Right renal cortex interstitium (tissue), 3 donors: ENCODE measurements at places on chromosomes 6 and 20.

GRCh38 chr6:12803486-12803885, 86.9 kb downstream of the PHACTR1 start:
- no peak for DNase-seq

- no peak for DNase-seq
Measured at GRCh38 chr6:34059136-34059731, 86.7 kb downstream of the GRM4 start.

DNA sequence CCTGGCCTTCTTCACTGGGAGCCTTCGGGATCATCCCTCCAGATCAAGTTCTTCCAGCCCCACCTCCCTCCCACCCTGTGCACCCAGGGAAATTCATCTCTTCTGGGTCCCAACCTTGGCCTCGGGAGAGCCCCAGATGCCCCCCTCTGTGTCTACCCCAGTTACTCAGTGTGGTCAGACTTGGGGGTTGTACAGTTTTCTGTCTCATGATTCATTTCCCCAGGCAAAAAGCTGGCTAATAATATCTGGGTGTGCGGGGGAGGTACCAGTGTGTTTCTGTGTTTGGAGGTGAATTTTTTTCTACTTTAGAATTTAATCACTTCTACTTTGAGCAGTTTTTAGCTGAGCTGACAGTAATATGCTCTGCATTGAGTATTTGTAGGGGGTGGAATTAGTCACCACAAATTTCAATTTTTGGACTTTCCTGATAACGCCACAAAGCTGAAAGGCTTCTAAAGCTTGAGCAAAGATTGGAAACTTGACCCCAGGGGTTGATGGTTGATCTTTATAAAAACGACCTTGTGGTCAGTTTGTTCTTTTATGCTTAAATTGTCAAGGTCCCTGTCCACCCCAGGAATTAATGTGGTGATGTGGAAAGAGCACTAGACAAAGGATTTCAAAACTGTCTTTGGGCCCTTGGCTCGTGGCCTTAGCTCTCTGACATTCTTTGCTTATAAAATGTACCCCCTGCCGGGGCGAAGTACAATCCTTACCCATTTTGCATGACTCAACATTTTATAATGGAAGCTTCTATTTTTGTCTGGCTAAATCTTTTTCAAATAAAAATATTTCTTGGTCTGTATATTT, 284.7 kb upstream of the TAB2 start:
- DNase-seq: no peak

DNA sequence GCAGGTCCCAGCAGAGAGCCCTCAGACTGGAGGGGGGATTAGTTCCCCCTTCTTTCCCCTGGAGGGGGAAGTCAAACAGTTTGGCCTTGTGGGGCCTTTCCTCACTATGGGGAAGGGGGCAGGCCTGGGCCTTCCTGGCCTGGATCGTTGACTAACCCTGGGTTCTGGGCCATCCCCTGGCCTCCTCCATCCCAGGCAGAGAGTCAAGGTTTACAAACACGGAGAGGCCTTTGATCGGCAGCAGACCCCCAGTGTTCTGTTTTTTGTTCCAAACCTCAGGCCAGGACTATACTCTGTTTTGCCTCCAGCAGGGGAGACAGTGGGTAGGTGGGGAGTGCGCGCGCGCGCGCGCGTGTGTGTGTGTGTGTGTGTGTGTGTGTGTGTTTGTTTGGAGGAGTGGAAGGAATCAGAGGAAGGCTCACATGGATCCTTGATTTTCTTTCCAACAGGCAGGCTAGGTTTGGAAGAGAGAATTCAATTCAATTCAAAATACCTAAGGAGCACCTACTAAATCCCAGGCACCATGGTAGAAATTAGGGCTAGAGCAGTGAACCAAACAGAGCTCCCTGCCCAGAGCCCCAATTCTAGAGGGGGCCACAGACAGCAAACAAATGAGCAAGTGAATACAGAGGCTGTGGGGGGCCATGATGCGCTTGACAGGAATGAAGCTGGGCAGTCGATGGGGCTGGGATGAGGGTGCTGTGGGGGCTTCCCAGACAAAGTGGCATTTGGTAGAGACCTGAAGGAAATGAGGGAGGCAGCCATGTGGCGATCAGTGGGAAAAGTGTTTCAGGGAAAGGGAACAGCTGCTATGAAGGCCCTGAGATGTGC, 14.8 kb downstream of the TP53RK start:
- no peak for DNase-seq

DNA sequence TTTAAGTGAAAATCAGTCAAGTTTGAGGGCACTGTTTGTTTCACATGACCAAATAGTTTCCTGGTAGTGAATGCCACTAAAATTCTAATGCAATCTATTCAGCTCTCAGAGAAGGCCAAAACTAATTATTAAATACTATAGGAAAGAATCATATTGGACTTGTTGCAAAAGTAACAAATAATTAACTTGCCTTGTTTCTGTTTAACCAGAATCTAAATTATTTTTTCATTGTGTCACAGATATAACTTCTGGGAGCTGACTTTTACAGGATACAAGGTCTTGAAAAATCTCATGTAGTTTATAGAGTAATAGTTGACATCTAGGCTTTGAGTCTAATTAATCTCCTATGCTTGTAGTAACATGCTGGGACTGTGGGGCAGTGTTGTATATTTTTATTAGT, 44.5 kb downstream of the PRSS35 start:
- DNase-seq: no peak

DNA sequence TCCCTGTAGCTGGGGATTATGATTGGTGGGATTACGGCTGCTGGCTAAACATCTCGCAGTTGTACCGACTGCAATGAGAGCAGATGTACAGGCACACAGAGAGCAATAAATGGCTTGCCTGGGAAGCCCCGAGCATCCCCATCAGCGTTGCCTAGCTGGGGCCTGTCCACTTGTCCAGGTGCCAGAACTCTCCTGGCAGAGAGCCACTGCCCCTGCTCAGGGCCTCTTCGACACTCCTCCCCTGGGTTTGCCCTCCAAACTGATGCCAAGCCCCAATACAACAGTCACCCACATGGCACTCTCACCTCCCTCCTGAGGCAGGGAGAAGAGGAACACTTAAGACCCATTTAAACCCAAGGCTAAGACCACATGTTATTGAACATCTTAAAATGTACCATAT, 715.1 kb downstream of the PTPRT start:
- DNase-seq: no peak

DNA sequence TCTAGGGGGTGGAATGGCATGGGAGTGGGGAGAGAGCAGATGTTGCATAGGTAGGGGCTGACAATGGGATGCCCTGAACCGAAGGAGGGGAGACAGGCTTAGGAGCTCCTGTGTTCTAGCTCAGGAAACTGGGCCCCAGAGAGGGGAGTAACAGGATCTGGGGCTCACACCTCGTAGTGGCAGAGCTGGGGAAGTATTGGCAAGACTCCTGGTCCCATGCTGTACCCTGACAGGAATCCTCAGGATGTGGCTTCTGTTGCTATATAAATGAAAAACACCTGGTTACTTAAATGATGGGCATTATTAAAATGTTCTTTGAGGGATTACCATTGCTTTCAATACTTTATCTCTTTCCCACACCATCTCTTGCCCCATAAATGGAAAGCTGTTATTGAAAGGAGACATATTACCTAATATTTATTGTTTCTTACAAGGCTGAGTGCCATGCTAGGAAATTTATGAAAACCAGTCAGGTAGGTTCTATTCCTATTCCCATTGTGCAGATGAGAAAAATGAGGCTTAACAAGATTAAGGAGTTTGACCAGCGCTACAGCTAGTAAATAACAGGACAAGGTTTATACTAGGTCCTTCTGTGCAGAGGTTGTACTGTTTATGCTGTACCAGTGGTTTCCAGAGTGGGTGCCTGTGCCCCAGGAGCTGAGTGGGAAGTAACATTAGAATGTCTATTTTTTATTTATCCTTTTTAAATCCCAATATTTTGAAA, 35.3 kb upstream of the TCP11 start:
- DNase-seq: no peak

GRCh38 chr6:89430201-89430962, 2.6 kb upstream of the ANKRD6 start:
- DNase-seq: no peak

- DNase-seq: no peak
Measured at GRCh38 chr6:3336859-3337515, 78.2 kb downstream of the PSMG4 start.

- DNase-seq: no peak
Measured at GRCh38 chr20:9550871-9551270, 36.5 kb downstream of the LAMP5 start.

DNA sequence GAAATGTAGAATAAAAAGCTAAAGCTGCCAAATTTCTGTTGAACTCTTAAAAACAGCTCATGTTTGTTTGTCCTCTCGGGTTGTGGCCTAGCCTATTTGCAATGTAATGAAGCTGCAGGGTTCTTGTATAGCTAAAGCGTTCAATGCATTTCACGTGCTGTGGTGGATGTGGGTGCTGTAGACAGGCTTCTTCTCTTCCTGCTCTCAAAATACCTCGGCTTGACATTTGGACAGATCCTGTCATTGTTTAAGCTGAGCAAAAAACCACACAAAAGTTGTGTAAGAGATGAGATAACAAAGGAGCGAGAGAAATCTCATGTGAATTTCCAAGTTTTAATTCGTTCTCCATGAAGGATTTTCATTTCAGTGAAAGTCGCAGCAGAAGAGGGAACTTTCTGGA, 196.3 kb upstream of the UST start:
- DNase-seq: no peak

DNA sequence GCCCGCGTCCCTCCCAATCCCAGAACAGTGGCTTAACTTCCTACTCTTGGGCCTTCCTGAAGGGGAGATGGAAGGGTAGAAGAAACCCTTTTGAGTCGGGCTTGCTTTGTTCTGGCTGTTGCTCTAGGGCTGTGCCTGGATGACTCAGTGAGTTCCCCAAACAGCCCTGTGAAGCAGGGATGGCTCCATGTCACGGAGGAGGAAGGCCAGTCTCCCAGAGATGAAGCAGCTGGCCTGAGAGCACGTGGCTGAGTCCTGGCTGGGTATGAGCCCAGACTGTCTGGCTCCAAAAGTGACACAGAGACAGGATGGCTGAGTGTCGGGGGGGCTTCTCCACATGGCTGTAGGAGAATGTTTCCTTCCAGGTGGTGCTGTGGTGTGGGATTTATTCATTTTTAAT, 4.6 kb downstream of the SYTL3 start:
- DNase-seq: no peak

- DNase-seq: no peak
Measured at GRCh38 chr6:106398621-106399020, 38.1 kb downstream of the CRYBG1 start.

- DNase-seq: no peak
Measured at GRCh38 chr20:4710106-4710475, 11.6 kb upstream of the PRND start.
